ENCODE measurements at places on chromosomes 7 and 10.

DNA sequence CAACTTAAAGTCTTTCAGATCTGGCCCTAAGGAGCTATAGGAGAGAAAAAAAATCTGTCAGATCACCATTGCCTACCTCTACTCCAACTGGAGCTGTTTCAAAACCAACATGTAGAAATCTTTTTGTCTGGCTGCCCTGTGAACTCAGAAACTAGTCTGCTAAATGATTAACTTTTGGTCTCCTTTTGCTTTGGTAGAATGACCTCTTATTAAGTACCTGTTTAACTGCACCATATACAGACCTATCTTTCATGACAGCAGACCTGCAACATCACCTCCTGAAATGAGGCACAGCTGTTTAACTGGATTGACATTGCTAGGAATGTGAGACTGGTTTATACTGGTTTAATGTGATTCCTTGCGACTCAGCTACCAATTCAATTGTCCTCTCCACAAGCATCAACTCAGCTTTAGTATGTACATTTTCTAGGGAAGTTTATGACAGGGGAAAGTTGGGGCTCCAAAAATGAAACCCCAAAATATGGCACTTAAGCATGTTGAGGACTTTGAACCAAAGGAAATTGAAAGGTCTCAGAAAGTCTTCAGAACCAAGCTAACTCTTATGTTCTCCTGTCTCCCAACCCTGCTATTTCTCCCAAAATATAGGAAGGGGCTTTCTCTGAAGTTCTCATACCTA, 1.8 kb downstream of the CYP3A43 start:
- DNase-seq: no peak

DNA sequence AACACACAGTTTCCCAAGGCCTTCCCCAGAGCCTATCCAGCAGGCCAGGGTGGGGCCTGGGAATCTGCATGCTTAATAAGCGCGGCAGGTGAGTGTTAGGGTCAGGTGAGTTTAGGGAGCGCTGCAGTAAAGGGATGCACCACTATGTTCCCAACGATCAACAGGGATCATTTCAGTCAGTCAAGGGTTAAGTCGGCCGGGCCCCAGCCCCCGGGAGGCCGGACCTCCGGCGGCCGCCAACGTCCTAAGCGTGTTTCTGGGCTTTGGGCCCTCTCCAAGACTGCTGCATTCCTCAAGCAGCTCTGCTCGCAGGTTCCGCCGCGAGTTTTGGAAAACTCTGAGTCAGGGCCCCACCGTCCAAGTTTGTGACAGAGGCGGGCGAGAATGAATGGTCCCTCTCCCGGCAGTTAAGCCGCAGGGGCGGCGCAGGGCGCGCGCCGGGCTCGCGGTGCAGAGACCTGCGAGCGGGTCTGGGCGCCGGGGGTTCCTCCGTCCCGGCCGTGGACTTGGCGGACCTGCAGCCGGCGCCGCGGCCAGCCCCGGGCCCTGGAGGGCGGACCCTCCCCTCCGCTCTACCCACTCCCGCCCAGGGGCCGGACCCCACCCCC, 81.6 kb downstream of the ARHGAP22 start:
- no peak for DNase-seq

- no peak for DNase-seq
Observed at GRCh38 chr10:103752680-103753248, 102.6 kb downstream of the SH3PXD2A start.

DNA sequence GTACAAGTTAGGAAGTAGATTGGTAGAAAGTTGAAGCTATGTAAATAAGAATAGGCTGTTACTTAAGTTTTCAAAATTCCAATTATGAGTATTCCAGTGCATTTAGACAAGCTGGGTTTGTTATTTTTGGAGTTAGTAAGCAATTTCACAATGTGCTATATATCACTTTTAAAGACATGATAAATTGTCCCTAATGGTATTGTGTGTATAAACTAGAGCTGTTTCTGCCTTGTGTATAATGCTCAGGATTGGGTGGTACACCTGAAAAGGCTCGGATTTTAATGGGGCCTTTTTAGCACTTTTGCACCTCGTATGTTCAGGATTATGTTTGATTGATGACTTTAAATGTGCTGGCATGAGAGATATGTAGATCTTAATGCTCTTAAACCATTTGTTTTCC, 175.8 kb downstream of the VTI1A start:
- DNase-seq: no peak

GRCh38 chr7:140033779-140034363, 28.9 kb downstream of the PARP12 start:
- DNase-seq: no peak

GRCh38 chr10:77405771-77406241, 231.8 kb downstream of the KCNMA1 start:
- no peak for DNase-seq

DNA sequence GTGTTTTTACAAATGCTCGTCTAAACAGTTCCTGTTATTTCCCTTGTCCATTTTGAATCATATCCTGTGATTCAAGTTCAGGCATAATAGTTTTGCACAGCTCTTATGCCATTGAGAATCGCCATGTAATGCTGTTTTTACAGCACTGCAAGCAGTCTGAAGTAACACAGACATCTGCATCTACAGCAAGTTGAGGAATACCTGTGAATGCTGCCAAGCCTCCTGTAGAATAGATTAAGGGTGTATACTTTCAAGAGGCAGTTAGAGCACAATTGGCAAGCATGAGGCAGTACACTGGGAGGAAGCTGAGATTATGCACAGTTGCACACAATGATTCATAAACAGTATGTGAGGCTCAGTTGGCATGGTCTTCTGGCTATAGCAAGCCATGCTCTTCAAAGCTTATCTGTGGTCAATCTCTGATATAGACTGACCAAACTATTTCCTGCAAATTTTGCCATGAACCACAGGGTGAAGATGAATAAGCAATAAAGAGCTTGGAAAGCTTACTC, 121.9 kb upstream of the AKR1E2 start:
- DNase-seq: no peak

DNA sequence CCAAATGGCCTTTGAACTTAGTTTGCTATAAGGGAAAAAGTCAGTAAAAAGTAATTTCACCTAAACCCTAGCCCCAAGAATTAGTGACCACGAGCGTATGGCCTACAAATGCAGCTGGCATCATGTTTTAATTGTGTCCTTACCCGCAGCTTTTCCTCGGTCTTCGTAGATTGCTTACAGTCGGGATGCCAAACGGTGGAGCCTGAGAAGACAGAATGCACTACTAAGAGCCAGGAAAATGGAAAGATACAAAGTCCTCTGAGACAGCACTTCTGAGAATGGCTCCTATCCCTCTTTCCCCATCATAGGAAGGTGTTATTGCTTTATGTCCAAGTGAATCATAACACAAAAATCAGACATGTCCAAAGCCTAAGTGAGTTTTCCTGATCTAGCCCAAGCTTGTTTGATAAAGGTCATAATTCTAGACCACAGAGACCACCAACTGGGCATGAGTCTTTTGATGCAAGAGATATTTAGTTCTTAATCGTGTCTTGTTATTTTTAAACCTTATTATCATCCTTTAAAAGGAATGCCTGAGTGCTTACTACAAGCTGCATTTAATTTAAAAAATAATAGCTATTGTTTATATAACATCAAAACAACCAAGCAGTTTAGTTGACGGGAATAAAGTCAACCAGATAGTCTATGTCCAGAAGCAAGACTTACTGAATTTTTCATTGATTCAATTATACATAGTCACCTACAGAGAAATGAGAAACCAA, 83.7 kb upstream of the AFAP1L2 start:
- no peak for DNase-seq

DNA sequence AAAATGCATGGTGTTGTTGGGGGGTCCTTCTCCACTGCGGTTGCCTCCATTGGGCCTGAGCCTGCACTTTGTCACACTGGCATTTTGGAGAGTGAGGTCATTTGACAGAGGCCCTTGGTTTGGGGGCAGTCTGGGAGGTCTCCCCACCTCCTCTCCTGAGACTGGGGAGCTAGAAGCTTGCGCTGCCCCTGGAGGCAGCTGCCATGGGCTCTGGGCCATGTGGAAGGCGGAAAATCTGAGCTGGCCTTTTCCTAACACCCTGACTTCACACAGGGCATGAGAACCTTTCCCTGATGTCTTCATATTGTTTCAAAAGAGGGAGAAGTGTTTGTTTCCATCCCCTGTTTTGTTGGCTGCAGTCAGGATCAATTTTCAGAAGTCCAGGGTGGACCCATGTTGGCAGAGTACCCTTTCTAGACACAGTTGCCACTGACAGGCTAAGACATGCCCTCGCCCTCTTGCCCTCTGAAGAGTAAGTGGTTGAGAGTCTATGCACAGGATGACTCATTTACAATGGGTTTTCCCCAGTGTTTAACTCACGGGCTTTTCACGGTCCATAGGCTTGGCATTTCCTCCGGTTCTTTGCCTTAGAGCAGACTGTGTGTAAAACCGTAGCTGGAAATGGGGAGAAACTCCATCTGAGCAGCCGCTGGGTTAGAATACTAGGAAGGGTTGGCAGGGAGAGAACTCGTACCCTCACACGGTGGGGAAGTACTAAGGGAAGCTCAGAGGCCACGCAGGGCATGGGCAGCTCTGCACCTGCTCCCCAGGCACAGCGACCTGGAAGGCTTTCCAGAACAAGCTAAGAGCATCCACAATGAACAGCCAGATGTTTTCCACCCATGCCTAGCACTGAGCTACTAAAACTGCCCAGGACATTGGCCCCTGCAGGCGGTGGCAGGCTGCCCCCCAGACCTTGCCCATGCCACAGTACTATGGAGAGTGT, 655.0 kb downstream of the SDK1 start:
- no peak for DNase-seq

DNA sequence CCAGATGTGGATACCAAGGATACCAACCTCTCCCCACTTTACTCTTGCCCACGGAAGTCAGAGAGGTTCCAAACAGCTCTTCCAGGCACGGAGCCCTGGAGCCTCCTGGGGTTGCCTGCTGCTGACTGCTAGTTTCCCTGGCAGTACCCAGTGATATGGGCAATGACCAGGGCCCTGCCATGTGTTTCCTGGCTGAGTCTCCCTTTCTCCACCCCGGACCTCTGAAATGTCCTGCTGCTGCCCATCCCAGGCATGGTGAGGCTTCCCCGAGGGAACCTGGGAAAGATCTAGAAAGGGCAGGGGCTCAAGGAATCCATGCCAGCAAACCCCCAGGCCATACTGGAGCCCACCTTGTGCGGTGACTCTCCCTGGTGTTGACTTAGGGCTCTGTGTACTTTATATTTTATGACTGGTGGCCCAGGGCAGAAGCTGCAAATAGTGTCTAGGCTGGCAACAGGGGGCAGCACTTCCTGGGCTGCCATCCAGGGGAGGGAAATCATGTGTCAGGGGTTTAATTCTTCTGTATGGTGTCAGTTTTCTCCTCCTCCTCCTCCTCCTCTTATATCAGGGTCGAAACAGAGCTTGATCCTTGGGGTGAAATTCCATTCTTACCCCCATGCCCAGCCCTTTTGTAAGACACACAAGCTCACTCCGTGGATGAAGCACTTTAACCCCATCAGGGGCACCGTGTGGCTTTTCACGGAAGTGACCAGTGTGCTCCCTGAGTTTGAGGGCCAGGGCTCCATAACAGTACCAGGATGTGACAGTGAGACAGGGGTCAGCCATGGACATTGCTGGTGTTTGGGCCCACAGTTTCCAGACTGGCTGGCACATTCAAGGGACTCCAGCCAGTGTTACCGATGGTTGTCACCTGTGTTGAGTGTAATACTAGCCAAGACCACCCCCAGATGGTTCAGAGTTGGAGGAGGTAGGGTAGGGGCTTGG, 62.4 kb upstream of the GDF10 start:
- DNase-seq: no peak

DNA sequence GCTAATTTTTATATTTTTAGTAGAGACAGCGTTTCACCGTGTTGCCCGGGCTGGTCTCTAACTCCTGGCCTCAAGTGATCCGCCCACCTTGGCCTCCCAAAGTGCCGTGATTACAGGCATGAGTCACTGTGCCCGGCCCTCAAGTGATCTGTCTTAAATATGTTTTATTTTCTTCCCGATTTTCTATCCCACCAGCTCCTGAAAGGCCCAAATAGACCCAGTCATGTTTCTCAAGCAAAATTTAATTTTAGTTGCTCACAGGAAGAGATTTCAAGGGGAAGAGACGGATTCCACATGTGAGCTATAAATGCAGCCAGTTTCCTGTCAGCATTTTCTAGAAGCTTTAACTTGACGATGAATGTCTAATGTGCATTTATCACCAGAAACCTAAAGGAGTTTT, 12.0 kb downstream of the DENND10 start:
- DNase-seq: no peak

DNA sequence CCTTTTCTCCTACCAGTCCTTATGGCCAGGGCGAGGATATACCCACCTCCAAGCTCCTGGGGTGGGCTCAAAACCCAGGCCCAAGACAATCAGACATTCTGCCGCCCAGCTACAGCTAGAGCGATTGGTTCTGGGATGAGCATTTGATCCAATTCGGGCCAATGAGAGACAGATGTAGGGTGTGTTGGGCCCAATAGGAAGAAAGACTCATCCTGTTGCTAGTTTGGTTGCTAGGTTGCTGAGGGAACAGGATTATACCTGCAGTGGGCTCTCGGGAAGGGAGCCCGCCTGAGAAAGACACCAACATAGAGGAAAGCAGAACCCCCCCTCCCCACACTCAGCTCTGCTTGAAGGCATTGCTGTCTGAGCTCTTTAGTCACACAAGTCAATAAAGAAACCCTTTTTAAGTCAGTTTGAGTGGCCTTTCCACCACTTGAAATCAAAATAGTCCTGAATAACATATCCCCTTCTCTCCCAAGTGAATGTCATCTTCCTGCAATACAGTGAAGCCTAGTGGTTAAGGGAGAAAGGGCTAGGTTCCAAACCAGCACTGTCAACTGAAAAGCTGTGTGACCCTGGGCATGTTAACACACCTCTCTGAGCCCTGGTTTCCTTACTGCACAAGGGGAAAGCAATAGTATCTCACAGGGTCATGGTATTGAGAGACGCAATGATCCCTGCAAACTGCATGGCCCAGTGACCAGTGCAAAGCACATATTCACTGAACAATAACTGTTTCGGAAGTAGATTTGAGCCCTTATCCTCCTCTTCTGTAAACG, 21.8 kb downstream of the ITPRIP start:
- no peak for DNase-seq

DNA sequence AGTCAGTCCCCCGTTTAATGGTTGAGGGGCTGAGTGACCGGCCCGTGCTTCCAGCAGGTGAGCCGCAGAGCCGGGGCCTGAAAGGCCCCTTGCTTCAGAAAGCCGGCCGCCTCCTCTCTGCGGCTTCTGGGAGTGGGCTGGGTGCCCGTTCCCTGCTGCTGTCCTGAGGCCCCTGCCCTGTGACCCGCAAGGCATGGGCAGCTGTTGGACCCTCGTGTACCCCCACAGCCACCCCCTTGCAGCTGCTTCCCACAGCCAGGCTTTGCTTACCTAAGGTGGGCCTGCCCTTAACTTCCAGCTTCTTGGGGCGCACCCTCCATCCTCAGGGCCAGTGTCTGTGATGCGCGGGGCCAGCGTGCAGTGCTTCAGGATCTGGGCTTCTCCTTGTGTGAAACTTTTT, 26.6 kb downstream of the PFKFB3 start:
- DNase-seq: no peak

- DNase-seq: no peak
Observed at GRCh38 chr7:39075210-39075609, 97.5 kb downstream of the POU6F2 start.

GRCh38 chr7:47492716-47493325, 89.1 kb downstream of the TNS3 start:
- DNase-seq: no peak

GRCh38 chr7:108839076-108839475, 269.4 kb downstream of the DNAJB9 start:
- no peak for DNase-seq

Measured in CD4-positive, alpha-beta T cell treated with Interleukin-12 subunit alpha and Interleukin-12 subunit beta, for 1 hour (primary cell).